ENCODE measurements at places on chromosomes 2 and 18.

- no peak for DNase-seq
These were observed 576.2 kb downstream of the CPS1 start for GRCh38 chr2:211132573-211132972.

DNA sequence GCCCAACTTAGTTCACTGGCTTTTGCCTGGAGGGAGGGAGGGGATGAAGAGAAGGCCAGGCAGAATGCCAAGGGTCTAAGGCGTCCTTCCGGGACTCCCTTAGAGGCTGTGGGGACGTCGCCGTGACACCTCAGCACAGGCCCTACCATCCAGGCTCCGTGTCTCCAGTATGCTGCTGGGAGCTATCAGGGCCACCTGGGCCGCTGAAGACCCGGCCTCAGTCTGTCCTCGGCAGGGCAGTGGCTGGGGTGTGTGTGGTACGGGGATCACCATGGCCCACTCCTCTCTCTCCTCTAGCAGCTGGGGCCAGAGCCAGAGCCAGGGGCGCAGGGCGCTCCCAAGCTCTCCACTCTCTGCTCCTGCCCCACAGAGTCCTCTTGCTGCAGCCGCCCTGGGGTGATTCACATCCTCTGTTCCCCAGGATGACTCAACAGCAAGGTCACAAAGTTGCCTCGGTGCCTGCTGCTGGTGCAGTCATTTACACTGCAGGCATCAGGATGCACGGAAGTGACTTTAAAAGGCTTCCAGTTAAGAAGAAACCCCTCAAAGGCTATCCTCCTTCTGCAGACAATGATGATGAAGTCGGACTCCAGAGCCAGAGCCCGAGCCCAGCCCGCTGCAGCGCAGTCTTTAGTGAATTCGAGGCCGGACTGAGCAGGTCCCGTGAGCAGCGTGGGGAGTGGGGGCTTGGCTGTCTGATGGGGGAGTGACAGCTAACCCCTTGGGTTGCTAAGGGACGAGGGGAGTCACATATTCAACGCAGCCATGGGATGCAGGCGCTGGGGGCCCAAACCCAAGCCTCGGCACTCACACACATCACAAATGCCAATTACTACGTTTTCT is 31.9 kb downstream of the SNORC start:
- DNase-seq = peak; percentile 6

DNA sequence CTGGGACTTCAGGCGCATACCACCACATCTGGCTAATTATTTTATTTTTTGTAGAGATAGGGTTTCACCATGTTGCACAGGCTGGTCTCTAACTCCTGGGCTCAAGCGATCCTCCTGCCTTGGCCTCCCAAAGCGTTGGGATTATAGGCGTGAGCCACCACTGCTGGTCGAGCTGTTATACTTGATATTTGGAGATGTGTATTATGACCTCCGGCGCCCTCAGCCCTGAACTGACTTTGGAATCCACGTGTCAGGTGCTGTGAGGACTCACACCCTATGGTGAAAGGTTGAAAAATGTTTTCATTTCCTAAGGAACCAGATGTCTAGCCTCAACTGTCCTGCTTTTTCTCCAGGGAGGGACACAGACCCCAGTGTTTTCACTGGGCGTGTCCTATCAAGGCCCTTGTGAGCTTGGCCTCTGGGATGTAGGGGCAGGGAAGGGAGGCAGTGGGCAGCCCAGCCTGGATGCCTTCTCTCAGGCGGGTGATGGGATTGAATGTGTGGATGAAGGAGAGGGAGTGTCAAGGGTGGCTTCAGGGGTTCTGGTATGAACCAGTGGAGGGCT is 56.4 kb upstream of the HAAO start:
- no peak for DNase-seq

DNA sequence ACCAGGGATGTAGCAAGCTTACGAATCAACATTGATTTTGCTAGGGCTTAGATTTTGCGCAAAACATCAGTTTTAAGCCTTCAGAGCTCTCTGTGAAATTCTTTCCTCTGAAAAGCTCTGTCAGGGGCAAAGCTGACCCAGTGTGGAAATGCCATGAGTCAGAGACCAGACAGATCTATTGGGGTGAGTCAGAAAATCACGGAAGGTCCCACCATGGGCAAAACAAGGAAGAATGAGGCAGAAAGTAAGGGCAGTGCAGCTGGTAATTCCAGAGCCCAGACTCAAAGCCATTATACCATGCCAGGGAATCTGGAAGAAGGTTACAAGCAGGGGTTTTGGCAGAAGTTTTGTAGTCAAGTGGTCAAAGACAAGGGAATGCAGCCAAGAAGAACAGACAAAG is 256.6 kb upstream of the CTAGE1 start:
- no peak for DNase-seq

DNA sequence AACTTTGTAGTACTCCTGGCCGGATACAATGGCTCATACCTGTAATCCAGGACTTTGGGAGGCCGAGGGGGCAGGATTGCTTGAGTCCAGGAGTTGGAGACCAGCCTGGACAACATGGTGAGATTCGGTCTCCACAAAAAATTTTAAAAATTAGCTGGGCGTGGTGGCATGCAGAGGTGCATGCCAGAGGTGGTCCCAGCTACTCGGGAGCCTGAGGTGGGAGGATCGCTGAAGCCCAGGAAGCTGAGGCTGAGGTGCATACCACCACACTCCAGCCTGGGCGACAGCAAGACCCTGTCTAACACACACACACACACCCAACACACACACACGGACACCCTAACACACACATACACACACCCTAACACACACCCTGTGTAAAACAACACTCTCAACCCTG is 55.6 kb downstream of the HDAC4 start:
- DNase-seq = no peak

DNA sequence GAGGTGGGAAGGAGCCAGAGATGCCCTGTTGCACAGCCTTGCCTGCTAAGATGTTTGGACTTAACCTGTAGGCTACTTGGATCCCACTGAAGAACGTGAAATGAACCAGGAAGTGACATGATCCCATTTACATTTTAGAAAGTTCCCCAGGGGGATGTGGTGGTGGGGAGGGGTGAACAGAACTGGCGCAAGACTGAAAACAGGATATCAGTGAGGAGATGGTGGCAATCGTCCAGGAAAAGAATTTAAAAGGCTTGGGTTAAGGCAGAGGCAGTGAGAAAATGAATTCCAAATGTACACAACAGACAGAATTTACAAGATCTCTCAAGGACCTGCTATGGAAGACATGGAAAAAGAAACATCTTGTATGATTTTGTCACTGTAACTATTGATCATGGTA is 42.3 kb downstream of the SULT1C2 start:
- DNase-seq = no peak

DNA sequence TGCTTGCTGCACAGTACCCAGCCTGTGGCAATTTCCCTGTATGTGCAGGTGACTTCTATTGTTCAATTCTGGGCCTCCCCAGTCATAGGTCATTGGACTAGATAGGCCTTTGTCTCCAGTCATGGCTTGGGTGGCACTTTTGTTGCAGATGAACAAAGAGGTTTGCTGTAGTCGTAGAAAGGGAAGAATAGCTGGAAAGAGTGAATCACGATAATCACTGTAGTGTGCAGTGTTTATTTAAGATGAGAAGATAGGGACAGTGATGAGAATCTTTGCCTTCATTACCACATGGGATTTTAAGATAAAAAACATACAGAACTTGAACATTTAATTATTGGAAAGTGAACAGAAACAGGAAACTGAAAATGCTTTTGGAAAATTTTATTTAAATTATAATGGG is 156.1 kb upstream of the CYRIA start:
- no peak for DNase-seq

GRCh38 chr2:158600155-158600802 is 143.5 kb downstream of the PKP4 start:
- no peak for DNase-seq

GRCh38 chr2:200279857-200280256 is 26.6 kb upstream of the SPATS2L start:
- no peak for DNase-seq

- DNase-seq = no peak
These were observed 40.5 kb upstream of the RTN4 start for GRCh38 chr2:55090702-55091101.

- DNase-seq = no peak
These were observed 293.9 kb upstream of the PARD3B start for GRCh38 chr2:204251158-204251997.

- no peak for DNase-seq
These were observed 53.9 kb downstream of the RTTN start for GRCh38 chr18:70151614-70152013.

DNA sequence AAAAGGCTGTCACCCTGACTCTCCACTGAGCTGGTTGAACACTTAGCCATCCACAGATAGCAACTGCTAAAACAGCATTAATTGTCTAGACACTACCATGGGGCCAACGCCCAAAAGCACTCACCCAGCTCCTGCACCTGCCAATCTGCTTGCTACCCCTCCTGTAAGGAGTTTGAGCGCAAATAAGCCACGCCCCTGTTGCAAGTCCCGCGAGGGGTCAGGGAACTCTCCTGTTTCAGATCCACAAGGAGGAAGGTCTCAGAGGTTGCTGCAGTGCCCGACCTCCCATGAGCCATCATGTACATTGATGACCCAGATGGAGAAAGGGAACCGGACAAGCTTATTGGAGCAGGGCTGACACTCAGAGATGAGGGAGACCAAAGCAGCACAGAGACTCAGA is 106.8 kb downstream of the ZNF516 start:
- no peak for DNase-seq

DNA sequence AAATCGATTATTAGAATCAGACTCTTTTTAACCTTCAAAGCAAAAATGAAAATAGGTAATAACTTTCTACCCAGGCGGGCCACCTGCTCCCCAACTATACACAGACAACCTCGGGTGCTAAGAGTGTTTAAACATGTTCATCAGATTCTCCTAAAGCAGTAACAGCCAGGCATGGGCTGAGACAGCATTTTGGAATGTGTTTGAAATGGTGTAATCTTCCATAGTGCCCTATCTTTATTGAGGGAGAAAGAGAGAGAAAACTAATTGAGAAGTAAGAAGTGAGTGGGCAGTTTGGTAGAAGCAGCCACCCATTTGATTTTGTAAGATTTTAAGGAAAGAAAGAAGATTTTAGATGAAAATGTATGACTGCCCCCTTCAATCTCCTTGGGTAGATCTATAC is 196.1 kb upstream of the CTAGE1 start:
- DNase-seq = no peak

DNA sequence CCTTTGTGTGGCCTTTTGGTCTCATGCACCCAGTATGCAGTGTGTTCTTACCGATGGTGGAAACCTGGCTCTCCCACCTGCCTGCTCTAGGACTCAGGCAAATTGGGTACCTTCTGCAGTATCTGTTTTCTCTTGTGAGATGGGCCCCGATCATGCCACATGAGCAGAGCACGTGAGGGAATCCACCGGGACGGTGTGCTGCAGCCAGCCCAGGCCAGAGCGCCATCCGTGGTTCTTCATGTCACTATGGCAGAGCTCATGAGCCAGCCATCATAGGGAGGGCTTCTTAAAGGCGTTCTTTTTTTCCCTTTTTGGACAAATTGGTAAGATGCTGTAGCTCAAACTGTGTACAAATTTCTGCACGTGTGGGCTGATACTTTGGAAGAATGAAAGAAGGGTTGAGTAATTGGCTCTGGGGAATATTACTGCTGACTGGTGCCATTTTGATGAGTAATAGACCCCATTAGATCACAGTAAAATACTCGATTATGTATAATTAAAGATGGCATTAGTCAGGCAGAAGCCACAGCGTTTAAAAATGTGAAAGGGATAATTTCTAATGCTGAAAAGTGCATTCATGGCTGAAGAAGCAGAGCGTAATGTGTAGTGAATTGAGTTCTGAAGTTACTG is 19.2 kb downstream of the SH3RF3 start:
- DNase-seq = no peak

GRCh38 chr2:145325485-145325884 is 805.6 kb upstream of the ZEB2 start:
- DNase-seq = no peak

DNA sequence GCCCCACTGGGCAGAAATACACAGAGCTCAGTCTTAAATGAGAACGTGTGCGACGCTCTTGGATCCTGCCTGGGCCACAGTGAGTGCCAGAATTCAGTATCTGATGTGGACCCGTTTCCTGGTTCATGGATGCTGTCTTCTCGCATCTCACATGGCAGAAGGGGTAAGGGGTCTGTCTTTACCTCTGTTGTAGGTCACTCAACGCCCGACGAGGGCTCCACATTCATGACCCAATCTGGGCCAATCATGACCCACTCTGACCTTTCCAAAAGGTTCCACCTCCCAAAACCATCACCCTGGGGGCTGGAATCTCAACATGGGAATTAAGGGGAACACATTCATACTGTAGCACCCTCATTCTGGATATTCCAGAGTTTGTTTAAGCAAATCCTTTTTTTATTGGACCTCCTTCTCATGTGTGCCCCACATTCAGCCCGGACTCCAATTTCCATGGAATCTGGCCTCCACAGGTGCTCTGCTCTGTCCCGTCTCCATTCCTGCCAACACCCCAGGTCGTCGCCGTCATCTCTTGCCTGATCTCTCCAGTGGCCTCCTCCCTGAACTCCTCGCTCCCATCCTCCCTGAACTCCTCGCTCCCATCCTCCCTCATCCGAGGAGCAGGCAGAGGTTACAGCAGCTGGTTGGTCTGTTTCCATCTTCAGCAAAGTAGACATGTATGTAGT is 78.9 kb upstream of the OTOS start:
- DNase-seq = no peak

DNA sequence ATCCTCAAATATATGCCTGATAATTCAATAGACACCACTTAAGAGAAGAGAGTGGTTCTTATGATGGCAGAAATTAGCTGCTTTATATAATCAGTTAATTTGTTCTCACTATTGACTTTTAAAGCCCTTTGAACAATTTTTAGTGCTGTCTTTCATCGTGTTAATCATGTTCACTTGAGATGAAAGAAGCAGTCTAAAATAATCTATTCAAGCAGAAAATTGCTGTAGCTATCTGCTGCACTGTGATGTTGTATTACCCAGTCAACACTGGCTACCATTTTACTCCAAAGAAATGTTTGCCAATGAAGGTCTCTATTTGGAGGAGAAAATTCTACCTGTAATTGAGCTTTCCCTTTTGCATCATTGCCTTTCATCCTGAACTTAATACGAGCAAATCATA is 459.8 kb upstream of the FSIP2 start:
- DNase-seq = no peak

DNA sequence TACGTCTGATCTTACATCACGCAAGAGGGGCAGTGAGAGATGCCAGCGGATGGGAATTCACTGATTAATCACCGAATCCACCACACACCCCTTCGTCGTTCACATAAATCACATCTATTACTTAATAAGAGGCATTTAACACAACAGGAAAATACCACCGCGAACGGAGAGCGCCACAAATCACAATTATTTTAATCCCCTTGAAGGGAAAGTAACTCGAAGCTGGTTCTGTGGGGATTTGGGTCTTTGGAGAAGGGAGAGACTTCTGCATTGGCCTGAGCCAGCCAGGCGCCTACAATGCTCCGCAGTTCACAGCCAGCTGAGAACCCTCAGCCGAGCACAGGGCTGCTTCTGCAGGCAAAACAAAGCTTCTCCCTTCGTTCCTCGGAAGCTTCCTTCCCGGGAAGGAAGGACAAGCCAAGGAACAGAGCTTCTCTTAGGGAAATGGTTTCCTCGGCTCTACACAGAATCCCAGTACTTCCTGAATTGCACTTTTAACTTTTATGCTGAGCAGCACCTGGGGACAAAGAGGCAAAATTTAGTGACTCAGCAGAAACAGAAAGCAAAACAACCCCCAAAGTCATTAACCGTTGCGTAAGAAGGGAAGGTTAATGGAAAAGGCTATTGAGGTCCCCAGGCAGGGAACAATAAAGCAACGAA is at the start of gene LRP1B:
Gene LRP1B, minus strand, starts transcription at position 7 of the 660 bp plus-strand sequence. CDS start 287 bp downstream, outside the sequence.
- no peak for DNase-seq
